Muscle of leg (tissue), 16 donors: ENCODE measurements at places on chromosomes 3 and 15. TPM values are rescaled to one million over a fixed set of nuclear protein-coding genes. Genes with fewer than 3 reads are reported as not detected.

The XCR1 gene
- total RNA-seq, result 0.18 TPM

The ANKUB1 gene
- not detected for total RNA-seq

The PAQR5 gene
- 0.13 TPM for total RNA-seq

The GOLGA8G gene
- not detected for total RNA-seq

The ERICH6 gene
- total RNA-seq, result 0.09 TPM

The MYL3 gene
- 107 TPM for total RNA-seq

The HDAC11 gene
- total RNA-seq, result 14.9 TPM

DNA sequence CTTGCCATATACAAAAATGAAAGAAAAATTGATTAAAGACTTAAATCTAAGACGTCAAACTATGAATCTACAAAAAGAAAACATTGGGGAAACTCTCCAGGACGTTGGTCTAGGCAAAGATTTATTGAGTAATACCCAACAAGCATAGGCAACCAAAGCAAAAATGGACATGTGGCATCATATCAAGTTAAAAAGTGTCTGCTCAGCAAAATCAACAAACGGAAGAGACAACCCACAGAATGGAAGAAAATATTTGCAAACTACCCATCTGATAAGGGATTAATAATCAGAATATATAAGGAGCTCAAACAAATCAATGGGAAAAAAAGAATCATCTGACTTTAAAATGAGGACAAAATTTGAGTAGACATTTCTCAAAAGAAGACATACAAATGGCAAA is 160.9 kb downstream of the DCLK3 start:
- H3K4me3 ChIP-seq, result no peak overlapping the region
- no peaks in the 10 kb centered on the region for H3K36me3 ChIP-seq
- no peaks in the 10 kb centered on the region for H3K27me3 ChIP-seq
- DNase-seq, result no peak
- H3K4me1 ChIP-seq, result no peaks in the 10 kb centered on the region

DNA sequence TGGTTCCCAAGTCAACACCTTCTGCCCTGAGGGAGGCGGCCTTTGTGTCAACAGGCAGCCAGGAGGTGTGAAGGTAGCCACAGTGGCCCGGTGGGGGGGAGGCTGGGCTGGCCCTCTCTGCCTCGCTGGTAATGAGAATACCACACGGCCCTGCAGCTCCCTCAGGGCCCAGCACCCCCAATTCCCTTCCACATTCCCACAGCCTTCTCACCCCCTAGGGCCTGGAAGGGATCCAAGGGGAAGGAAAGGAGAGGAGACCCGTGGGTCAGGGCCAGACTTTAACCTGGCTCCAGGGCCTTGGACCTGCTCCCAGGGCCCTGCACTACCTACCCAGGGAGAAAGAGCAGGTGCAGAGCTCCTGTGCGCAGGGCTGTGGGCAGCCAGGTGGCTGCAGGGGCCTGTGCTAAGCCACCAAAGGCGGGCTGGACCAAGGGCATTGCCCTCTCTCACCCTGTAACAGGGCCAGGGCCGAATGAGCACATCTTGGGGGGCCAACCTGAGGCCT is 8.7 kb upstream of the MESP2 start:
- H3K27ac ChIP-seq, result no peak overlapping the region
- H3K4me1 ChIP-seq, result peaks cover 2% of the 10 kb centered on the region
- H3K4me3 ChIP-seq, result no peak overlapping the region
- no peaks in the 10 kb centered on the region for H3K27me3 ChIP-seq
- DNase-seq, result no peak

DNA sequence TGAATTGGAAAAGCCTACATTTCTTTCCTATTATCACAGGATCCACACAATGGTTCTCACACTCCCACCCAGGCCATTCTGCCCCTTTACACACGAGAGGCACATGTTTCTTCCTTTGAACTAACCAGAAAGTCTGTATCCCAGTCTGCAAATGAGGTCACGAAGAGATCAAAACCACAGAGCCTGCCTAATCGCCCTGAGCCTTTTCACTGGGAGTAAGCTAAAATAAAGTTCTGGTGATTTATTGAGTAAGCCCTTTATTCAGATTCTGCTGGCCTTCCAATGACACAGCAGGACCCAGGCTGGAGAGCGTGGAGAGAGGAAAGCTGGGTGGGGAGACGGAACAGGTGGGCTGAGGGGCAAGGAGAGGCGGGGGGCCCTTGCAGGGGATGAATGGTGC is 78.7 kb downstream of the ATP1B3 start:
- DNase-seq, result peak; percentile 31
- H3K4me1 ChIP-seq, result peaks cover 7% of the 10 kb centered on the region
- H3K4me3 ChIP-seq, result no peak overlapping the region
- H3K27ac ChIP-seq, result peak overlapping the region; percentile 40
- H3K27me3 ChIP-seq, result no peaks in the 10 kb centered on the region

DNA sequence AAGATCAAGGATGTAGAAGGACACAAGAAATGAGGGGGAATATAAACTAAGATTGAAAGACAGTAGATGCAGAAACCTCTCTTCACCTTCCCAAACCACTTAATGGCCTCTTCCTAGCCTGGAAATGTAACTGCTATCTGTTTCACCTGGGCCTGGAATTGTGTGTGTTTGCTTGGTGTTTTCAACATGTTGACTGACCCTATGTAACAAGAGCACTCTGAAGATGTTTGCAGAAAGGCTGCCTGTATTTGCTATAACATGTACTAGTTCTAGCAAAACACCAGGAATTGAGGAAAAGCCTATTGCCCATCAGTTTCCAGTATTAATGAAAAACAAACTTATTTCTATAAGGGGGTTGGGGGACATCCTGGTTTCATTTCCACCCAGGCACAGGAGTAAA is 248.3 kb downstream of the WDR72 start:
- no peak overlapping the region for H3K4me3 ChIP-seq
- no peak overlapping the region for H3K27ac ChIP-seq
- no peaks in the 10 kb centered on the region for H3K4me1 ChIP-seq
- H3K36me3 ChIP-seq, result no peaks in the 10 kb centered on the region

- no peaks in the 10 kb centered on the region for H3K36me3 ChIP-seq
- DNase-seq, result no peak
- no peak overlapping the region for H3K4me3 ChIP-seq
- no peak overlapping the region for H3K27ac ChIP-seq
- H3K4me1 ChIP-seq, result no peaks in the 10 kb centered on the region
These were observed 73.0 kb upstream of the GOLIM4 start for GRCh38 chr3:168168743-168169142.

DNA sequence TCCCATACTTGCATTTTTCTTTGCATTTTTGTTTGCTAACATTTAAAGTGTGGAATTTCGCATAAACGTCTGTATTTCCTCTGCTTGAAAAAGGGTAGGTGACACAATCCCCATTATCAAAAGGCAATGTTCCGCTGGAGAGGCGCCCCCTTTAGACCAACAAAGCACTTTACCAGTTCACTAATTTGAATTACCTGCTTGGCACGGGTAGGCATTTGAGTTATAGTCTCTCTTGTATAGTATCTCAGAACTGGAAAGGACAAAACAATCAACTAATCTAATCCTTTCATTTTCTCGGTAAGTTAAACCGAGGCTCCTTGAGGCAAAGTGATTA is 775 bp upstream of the CCDC39 start:
- peaks cover 8% of the 10 kb centered on the region for H3K4me1 ChIP-seq
- peaks cover 19% of the 10 kb centered on the region for H3K27me3 ChIP-seq
- peak; percentile 7 for DNase-seq
- peak overlapping the region; percentile 51 for H3K4me3 ChIP-seq
- no peaks in the 10 kb centered on the region for H3K36me3 ChIP-seq

DNA sequence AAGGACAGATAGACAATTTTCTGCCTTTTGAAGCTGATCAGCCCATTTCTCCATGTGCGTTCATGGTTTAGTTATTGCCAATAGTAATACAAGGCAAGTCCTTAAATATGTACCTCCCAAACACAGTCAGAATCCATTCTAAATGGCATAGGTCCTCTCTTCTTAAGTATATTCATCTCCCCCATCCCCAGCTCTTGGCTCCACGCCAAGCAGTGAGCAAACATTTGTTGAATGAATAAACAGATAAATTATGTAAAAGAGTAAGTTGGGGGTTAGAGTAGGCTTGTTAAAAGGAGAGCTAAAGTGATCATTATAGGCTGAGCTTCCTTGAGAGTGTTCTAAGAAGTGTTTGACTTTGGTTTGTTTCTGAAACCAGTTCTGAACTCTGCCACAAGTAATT is 241.3 kb downstream of the ITPR1 start:
- H3K27me3 ChIP-seq, result no peaks in the 10 kb centered on the region
- no peak overlapping the region for H3K27ac ChIP-seq
- H3K4me1 ChIP-seq, result peaks cover 4% of the 10 kb centered on the region
- no peak for DNase-seq

- H3K4me3 ChIP-seq, result no peak overlapping the region
- H3K4me1 ChIP-seq, result no peaks in the 10 kb centered on the region
- no peak overlapping the region for H3K27ac ChIP-seq
- no peak for DNase-seq
- no peaks in the 10 kb centered on the region for H3K27me3 ChIP-seq
These were observed 311.5 kb upstream of the DCBLD2 start for GRCh38 chr3:99212969-99213368.

DNA sequence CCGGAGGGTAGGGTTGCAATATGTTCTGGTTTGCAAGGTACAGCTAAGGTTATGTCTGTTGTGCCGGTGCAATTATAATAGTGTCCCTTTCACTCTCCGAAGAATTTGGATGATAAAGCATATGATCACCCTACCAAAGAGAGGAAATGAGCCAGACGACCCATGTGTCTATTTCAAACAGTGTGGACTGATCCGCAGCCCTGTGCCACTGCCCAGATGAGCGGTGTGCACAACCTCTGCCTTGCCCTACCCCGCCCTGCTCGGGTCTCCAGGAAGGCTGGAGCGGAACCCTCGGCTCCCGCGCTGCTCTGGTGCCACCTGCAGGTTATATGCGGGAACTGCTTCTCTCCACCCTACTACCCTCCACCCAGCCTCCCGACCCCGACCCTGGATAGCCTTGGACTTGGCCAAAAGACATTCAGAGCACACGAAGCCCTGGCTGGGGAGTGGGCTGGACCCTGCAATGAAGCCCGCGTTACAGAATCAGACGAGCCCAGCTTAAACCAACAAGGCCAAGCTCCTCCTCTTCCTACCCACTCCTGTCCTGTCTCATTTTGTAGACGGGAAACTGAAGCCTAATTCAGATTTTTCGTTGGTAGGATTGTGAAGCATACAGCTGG is 68.4 kb upstream of the CHRNB4 start:
- H3K27me3 ChIP-seq, result peaks cover 13% of the 10 kb centered on the region
- H3K4me1 ChIP-seq, result peaks cover 5% of the 10 kb centered on the region
- peak; percentile 48 for DNase-seq

GRCh38 chr3:132783152-132783551 is 60.9 kb upstream of the NPHP3 start:
- H3K4me1 ChIP-seq, result peaks cover 6% of the 10 kb centered on the region
- peak; percentile 50 for DNase-seq
- H3K4me3 ChIP-seq, result no peak overlapping the region
- no peaks in the 10 kb centered on the region for H3K27me3 ChIP-seq

DNA sequence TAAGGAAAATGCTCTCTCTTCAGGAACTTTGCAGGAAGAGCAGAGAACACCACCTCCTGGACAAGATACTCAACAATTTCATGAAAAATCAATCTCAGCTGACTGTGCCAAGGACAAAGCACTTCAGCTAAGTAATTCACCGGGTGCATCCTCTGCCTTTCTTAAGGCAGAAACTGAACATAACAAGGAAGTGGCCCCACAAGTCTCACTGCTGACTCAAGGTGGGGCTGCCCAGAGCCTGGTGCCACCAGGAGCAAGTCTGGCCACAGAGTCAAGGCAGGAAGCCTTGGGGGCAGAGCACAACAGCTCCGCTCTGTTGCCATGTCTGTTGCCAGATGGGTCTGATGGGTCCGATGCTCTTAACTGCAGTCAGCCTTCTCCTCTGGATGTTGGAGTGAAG is 200.5 kb downstream of the AKAP13 start:
- H3K36me3 ChIP-seq, result peaks cover 32% of the 10 kb centered on the region
- no peak overlapping the region for H3K4me3 ChIP-seq
- peak overlapping the region; percentile 94 for H3K27ac ChIP-seq
- no peaks in the 10 kb centered on the region for H3K27me3 ChIP-seq

DNA sequence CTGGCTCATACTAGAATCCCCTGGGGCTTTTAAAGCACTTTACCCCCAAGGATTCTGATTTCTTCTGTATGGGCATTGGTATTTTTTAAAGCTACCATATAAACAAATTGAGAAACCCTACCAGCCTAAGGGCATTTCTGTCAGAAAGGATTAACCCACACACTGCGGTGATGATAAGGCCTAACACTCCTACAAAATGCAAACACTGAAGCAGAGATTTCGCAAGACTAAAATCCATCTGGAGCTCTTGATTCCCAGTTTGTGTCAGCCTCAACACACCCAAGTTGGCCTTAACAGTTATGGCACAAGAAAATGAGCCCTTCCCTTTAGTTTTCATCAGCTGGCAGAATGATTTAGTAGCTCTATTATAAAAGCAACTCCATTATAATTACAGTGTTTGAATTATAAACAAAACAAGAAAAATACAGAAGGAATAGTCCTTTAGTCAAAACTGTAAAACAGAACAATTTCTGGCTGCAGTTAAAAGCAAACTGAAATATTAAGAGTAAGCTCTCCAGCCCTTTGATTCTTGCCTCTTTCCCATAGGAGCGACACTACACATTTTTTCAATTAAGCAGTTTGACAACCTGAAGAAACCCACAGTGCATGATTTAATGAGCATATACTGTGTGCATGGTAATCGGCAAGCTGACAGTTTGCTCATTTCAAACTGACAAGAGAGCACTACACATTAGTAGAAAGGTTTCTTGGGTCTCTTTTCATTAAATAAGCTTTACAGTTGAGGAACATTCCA is 441.2 kb downstream of the FHIT start:
- no peaks in the 10 kb centered on the region for H3K36me3 ChIP-seq
- peak; percentile 36 for DNase-seq
- no peak overlapping the region for H3K4me3 ChIP-seq
- no peaks in the 10 kb centered on the region for H3K27me3 ChIP-seq
- no peaks in the 10 kb centered on the region for H3K4me1 ChIP-seq
- H3K27ac ChIP-seq, result no peak overlapping the region
